ENCODE measurements at places on chromosomes 3 and 15.

- DNase-seq = no peak
These were observed 8.9 kb downstream of the TAGLN3 start for GRCh38 chr3:112007633-112008032.

- DNase-seq = peak; percentile 33
These were observed 131.6 kb upstream of the RASGRP1 start for GRCh38 chr15:38696109-38696727.

- no peak for DNase-seq
These were observed 220.4 kb downstream of the SNRPN start for GRCh38 chr15:25175033-25175788.

DNA sequence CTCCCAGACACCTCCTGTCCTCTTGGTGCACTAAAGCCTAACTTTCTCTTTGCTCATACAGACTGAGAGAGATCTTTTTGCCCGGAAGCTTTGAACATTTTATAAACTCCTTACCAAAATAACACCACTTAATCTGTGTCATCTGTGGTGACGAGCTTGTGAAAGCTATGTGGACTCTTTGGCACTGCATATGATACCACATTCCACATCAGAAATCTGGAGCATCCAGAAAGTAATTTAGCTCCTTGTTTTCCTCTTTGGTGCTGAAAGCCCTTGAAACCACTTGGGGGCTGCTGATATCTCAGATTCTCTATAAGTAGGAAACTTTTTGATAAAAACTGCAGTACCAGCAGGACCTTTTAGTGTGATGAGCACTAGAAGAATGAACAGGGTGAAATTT lies 128.3 kb downstream of the ALCAM start:
- no peak for DNase-seq

GRCh38 chr15:78004222-78004727 lies 73.2 kb downstream of the TBC1D2B start:
- DNase-seq = no peak

- DNase-seq = no peak
These were observed 15.8 kb upstream of the RAMAC start for GRCh38 chr15:82970078-82970686.

GRCh38 chr15:64019764-64020163 lies 26.5 kb downstream of the DAPK2 start:
- DNase-seq = no peak

DNA sequence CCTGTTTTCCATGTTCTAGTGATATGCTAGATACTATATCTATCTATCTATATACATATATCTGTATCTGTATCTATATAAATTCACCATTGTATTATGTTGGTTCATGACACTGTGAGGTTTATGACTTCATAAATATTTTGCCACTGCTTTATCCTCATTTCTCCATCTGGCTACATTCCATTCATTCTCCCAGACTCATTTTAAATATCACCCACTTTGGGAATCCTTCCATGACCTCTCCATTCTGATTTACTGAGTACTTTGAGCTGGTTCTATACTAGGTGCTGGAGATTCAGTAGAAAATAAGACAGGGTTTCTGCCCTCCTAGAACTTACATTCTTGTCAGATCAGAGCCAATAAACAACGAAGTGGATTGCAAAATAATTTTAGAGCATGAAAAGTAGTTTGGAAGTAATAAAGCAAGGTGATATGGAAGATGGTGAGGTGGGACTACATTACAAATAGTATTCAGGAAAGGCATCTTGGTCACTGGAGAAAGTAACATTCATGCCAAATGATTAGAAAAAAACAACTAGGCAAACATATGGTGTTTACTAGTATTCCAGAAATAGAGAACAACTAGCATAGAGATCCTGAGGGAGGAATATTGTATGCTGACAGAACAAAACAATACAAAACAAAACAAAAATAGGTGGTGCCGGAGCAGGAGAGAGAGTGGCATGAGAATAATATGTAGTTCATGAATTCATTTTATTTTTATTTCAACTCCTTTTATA lies 11.6 kb upstream of the PLSCR4 start:
- DNase-seq = no peak

DNA sequence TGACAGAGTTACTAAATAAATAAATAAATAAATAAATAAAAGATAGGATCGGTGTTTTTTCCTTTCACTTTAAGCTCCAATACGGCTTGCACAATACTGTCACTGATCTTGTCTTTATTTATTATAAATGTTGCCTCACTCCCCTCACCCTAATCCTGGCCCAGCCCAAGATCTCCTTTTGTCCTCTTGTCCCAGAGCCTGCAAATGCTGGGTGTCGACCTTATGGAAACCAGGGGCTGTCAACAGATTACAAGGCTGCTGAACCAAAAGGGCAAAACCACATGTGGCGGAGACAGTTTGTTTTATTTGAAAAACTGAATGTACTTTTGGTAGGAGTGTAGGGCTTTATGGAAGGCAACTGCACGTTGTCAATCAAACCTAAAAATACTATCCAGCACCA lies 75.9 kb downstream of the RFTN1 start:
- no peak for DNase-seq

GRCh38 chr15:51168700-51169099 lies 74.0 kb upstream of the TNFAIP8L3 start:
- DNase-seq = no peak

DNA sequence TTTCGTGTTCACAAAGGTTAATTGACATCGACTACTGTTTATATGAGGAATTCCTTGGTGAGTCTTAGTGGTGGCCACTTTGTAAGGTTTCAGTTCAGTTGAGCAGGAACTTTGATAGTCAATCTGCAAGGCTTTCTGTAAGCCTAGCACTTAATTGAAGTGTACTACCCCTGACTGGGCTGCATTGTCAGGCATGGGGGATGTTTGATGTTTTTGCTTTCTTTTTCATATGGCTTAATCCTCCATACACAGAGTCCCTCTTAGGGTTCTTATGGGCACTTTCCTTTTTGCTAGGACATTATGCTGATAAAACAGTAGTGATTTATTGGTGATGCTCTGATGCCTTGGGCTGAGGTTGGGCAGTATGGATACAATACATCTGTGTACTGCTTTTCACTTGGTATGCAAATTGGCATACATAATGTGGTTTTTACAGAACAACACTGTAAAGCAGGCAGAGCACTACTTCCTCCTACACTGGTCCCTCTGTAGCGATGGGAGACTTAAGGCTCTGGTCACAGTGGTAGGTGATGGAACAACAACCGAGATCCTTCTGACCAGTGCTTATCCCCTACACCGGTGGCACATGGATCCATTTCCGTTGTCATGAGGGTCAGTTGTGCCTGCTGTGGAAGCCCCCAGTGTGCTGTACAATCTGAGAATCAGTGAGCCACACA lies 261.0 kb downstream of the MFSD1 start:
- DNase-seq = no peak

GRCh38 chr3:11391174-11391879 lies 119.1 kb downstream of the ATG7 start:
- no peak for DNase-seq

GRCh38 chr15:65414841-65415621 lies 7.7 kb downstream of the IGDCC4 start:
- DNase-seq = no peak

GRCh38 chr3:122146466-122146865 lies 37.0 kb upstream of the CASR start:
- DNase-seq = peak; percentile 95

DNA sequence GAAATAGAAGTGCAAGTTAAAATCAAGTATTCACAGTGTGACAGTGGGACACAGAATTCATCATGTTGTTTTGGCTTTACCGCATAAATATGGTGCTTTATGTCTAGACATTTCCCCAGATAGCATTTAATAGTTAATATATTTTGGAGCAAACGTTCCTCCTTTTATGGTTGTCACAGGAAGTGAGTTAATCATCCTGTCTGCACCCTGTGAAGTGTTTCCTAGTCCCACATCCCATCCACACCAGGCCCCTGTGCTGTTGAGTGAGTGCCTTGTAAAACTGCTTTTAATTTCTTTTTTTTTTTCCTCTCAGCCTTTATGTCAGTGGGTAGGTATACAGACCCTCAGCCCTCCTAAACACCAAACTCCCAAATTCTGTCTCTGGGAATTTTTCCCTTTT lies 393.7 kb downstream of the FEZF2 start:
- DNase-seq = no peak

GRCh38 chr15:25795061-25795460 lies 68.1 kb downstream of the ATP10A start:
- DNase-seq = no peak

DNA sequence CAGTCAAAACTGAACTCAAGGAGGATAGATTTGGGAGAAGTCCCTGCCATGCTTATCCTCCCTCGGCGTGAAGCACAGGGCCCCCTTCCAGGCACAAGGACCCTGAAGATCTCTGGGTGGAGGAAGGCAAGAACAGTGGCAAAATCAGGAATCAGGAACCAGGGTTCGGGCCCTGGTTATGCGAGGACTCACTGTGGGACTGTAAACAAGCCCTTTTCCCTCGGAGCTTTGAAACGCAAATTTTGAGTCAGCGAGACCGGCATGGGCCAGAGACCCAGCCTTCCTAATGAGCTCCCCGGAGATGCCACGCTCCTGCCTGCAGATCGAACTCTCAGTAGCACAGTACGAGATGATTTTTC lies 70.1 kb downstream of the SLC12A8 start:
- DNase-seq = no peak

DNA sequence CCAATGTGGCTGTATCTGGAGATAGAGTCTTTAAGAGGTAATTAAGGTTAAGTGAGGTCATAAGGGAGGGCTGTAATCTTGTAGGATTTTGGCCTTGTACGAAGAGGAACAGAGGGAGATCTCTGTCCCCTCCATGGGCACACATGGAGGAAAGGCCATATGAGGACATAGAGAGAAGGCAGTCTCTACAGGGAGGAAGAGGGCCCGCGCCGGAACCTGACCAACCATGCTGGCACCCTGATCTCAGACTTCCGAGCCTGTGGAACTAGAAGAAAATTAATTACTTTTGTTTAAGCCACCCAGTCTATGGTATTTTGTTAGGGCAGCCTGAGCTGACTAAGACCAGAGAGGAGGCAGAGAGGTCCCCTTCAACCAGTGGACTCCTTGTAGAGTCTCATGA lies 17.7 kb upstream of the MRPS22 start:
- no peak for DNase-seq

DNA sequence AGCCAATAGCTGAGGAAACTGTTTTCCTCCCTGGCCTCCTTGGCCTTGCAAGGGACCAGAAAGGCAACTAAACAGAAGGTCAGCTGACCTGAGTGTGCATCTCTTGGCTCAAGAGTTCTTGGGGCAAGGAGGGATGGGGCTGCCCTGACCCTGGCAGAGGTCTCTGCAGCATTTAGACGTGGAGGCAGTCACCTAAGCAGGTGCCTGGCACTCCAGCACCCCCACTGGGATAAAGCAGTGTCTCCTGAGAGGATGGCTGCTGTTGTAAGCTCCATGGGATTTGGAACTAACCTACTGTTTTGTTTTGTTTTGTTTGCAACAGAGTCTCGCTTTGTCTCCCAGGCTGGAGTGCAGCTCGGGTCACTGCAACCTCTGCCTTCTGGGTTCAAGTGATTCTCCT lies 185.2 kb downstream of the TBC1D2B start:
- DNase-seq = no peak

DNA sequence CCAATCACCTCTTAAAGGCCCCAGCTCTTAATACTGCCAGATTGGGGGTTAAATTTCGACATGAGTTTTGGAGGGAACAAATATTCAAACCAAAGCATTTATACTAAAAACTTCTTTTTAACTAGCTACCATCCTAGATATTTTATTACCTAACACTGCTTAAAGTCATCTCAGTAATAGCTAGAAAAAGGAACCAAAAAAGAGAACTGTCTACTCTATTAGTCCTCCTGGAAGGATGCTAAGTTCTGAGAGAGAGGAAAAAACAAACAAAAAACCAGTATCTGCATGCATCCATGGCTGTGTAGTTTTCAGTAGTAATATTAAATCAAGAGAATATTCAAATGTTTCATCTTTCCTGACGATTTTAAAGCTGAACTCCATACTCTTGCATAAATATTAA lies 5.8 kb downstream of the CPOX start:
- no peak for DNase-seq

- no peak for DNase-seq
These were observed 88.6 kb upstream of the HERC1 start for GRCh38 chr15:63922261-63922904.

DNA sequence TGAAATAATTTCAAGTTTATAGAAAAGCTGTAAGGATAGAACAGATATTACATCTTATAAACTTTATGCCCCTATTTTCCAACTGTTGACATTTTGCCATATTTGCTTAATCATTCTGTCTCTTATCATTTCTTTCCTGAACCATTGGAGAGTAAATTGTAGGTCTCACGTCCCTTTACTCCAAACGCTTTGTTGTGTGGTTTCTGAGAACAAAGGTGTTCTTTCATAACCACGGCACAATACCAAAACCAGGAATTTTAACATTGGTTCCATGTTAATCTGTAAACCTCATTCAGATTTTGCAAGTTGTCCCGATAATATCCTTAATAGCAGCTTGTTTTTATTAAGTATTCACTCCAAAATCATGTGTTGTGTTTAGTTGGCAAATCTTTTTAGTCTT lies 134.8 kb downstream of the AKAP13 start:
- no peak for DNase-seq

GRCh38 chr3:56222866-56223265 lies 245.4 kb downstream of the ERC2 start:
- no peak for DNase-seq

DNA sequence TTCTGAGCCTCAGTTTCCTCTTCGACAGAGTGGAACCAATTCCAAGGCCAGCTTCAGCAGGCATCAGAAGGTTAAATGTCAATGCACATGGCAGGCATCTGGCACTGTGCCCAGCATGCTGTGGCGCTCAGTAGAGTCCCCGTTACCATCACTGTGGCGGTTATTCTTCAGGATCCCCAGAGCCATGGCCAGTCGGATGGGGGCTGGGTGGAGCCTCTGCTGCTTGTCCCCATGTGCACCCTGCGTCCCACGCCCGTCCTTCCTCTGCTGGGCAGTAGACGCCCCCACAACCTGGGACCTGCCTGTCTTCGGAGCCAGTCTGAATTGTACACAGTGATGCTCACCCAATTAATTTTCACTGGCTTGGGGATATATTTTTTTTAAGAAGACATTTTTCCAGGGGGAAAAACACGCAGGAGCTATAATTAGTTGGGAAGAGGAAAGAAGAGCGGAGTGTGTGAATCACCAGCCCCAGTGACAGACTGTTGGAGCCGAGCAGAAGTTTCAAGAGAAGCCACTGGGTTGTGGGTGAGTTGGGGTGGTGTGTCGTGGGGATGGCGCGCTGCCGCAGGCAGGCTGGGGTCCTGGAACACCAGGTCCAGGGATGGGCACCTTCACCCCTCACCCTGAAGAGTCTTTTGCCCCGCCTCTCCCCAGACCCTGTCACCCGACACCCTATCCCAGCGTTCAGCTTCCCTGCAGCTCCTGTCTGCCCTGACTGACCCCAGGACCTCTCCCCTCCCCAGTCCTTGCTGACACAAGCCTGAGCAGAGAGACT lies 26.8 kb upstream of the RPL29 start:
- DNase-seq = no peak
